NCI-H526 treated with DMSO at 0.1 percent for 48 hours (cell line): ENCODE measurements at places on chromosomes 7 and 10.

- DNase-seq = no peak
Observed at GRCh38 chr10:31698181-31698830, 230.3 kb downstream of the ARHGAP12 start.

DNA sequence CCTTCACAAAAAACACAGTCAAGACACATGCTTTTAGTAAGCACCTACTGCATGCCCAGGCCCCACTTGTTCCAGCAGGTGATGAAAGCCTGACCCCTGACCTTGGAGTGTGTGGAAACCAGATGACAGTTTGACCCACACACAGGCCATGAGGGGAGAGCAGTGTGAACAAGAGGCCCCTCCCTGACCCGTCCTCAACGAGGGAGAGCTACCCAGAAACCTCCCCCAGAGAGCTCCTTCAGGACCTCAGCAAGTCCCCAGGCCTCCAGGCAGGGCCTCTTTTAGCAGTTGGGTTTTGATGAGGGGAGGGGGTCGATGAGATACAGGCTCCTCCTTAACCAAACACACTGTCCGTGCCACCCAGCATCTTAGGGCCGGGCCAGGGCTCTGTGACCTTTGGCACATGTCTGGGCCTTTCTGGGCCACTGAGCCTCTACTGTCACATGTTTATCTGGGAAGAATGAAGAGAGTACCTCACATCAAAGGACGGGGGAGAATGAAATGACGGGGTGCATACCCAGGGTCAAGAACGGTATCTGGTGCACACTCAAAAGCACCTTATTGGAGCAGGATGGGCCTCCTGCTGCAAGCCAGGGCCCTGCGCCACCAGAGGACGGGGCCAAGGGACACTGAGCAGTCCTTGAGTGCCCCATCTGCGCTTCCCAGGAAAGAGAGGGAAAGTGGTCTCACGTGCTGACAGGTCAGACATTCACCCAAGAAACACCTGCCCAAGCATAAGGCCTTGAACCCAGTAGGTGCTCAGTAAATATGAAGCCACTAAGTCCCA, 202.6 kb upstream of the ZMIZ1 start:
- no peak for DNase-seq

DNA sequence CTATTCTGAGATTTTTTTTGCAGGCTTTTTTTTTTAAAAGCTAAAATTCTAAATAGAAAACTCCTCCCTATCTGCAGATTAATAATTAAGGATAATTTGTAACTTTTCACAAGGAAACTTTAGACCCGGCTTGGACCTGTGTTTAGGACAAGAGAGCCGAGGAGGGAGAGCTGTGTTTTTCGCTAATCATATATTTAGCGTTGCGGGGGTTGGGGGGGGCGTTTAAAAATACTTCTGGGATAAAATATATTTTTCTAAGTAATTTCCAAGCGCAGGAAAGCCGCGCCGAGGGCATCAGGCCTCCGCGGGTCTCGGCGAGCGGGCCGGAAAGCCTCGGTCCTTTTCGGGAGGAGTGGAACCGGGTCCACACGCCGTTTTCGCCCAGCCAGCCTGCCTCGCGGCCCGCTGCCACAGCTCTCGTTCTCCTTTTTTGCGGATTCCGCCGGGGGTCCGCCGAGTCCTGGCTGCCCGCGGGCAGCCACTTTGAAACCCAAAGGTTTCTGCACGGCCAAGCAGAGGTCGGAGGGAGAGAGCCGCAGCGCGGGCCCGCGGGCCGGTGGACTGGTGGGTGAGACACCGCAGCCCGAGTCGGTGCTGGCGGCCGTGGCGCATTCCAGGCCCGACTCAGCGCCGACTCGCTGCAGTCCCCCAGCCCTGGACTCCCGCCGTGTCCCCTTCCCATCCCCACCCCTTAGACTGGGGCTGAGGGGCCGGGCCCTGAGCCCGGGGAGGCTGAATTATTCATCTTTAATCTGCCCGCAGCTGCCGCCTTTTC, 2.3 kb downstream of the PAX2 start:
- DNase-seq = no peak

GRCh38 chr7:48158404-48158803, 12.9 kb upstream of the ABCA13 start:
- DNase-seq = no peak

DNA sequence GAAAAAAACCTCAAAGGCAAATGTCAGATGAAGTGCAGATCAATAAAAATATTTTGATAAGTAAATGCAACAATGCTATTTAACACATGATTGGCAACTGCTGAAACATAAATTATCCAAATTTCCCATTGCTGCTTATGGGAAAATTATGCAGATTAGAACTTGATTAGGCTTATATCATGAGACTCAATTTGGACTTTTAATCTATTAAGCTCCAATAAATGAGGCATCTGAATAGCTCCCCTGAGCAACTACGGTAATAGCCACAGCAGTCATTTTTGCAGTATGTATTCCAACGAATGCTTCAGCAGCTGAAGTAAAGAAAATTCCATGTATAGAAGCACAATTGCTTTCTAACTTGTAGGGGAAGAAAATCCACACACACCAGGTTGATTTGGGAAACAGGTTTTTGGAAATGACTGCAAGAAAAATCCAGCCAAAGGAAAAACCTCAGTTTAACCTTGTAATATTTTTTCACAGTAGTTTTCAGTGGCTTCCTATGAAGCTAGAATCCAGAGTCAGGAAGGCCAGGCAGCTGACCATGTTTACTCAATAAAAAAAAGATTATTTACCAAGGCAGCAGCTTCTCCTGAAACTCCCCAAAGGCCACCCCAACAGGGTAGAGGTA, 716.1 kb downstream of the KCNMA1 start:
- DNase-seq = no peak

DNA sequence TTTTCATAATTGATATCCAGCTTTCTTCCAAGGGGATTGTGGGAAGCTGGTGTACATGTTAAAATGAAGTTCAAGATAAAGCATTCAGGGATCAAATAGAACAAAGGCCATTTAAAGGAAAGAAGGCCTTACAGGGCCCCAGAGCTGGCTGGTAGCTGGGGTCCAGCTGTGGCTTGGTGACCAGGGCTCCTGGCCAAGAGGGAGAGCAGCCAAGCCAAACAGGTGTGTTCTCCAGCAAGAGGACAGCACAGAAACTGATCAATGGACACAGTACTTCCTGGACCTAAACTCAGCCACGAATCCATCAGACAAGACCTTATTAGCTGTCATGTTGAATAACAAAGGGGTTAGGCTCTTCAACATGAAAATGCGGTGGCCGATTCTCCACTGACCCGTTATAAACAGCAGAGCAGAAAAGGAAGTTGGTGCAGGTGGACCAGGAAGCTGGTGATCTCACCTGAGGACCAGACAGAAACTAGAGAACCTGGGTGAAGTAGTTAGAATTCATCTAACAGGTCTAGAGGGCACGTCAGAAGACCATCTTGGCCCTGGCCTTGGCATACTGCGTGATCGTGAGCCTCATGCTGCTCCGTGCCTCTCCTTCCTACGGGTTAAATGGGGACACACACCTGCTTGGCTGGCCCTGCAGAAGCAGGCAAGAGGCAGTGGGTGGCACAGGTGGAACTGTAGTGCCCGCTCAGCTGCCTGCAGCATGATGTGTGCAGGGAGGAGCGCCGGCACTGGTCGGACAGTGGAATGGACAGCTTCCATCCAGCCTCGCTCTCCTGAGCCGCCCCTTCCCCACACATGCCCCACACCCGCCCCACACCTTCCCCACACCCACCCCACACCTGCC, 53.8 kb downstream of the PARP12 start:
- no peak for DNase-seq

DNA sequence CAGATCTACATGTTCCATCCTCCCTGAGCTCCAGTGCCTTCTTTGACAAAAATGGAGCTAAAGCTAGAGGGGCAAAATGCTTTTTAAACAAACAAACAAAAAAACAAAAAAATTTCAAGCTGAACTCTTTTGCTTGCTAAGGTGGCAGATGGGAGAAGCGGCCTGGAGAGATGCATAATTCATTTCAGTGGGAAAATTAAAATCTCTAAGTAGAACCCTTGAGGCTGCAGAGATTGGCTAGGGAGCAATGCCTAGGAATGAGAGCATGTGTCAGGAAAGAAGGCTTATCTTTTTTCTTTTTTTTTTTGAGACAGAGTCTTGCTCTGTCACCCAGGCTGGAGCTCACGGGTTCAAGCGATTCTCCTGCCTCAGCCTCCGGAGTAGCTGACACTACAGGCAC, 46.4 kb upstream of the SAMD8 start:
- no peak for DNase-seq

GRCh38 chr7:55473932-55474331, 98.4 kb downstream of the VOPP1 start:
- DNase-seq = no peak

DNA sequence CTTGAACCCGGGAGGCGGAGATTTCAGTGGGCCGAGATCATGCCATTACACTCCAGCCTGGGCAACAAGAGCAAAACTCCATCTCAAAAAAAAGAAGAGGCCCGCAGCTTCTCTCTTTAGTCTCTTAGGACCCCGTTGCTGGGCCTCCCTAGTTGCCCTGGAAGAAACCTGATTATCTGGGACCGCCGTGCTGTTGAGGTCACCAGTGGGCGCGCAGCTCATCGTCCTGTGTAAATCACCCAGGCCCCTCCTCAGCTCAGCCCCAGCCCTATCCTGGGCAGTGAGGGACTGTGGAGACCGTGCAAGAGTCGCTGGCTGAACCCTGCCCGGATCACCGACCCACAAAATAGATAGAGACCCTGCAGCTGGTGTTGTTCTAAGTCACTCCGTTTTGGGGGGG, 85.0 kb downstream of the UNCX start:
- no peak for DNase-seq

GRCh38 chr7:106018566-106019469, 55.8 kb downstream of the CDHR3 start:
- DNase-seq = no peak

GRCh38 chr7:147406521-147407135, 1183.9 kb upstream of the C7orf33 start:
- no peak for DNase-seq

DNA sequence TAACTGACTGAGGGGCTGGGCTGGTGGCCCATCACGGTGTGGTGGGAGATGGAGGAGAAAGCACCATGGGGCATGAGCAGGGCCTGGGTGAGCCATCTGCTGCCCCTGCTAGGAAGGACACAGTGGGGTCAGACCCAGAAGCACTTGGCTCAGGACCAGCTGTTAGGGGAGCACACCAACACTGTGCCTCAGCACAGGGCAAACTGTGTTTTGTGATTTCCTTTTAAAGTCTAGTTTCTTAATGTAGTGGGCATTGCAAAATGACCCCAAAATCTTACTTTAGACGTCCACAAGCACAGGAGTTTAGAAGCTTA, 41.2 kb downstream of the NCAPG2 start:
- DNase-seq = no peak

DNA sequence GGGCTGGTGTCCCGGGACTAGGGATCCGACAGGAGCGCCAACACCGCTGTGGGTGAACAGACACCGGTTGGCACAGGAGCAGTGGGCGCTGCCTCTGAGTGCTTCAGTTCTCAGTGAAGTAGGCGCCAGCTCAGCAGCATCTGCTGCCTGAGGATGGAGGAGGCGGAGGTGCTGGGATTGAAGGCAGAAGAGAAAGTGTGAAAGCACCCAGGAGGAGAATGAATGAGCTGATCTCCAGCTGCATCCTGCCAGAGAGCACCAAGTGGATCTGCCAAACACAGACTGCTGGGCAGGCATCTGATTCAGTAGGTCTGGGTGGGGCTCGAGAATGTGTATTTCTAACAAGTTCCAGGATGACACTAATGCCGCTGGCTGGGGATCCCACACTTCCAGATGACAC, 74.5 kb downstream of the LANCL2 start:
- no peak for DNase-seq

DNA sequence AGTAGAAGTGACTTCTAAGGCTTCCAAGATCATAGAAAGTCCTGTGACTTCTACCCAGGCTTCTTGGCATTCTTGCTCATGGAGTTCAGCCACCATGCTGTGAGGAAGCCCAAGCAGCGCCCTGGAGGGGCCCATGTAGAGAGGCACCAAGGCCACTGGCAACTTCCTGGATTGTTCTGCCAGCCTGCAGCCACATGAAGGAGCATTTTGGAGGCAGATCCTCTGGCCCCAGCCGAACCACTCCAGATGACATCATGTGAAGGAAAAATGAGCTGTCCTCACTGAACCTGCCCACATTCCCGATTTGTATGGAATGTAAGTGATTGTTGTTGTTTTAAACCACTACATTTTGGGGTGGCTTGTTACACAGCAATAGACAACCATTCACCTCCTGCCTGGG, 51.5 kb upstream of the MNX1 start:
- DNase-seq = no peak

DNA sequence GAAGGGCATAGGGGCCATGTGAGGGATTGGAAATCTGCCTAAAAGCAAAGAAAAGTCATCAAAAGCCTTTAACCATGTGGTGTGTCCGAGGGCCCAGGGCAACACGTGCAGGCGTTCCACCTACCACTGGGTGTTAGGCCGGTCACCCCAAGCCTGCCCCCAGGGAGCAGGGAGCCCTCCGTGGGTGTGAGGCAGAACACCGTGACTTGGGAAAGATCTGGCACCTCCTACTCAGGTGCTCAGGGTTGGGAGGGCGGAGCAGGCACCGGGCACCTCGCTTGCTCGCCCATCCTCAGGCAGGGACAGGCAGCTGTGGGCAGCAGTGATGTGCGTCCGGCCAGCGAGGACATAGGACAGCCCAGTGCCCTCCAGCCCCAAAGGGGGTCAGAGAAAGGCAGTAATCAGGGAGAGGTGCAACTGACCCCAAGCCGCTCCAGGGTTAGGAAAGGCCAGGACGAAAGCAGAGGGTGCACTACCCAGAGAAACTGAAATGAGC, 80.7 kb upstream of the CHST15 start:
- no peak for DNase-seq

- DNase-seq = no peak
Observed at GRCh38 chr10:4066581-4067390, 281.8 kb upstream of the KLF6 start.

GRCh38 chr10:29784175-29784773, 149.5 kb upstream of the SVIL start:
- DNase-seq = no peak

DNA sequence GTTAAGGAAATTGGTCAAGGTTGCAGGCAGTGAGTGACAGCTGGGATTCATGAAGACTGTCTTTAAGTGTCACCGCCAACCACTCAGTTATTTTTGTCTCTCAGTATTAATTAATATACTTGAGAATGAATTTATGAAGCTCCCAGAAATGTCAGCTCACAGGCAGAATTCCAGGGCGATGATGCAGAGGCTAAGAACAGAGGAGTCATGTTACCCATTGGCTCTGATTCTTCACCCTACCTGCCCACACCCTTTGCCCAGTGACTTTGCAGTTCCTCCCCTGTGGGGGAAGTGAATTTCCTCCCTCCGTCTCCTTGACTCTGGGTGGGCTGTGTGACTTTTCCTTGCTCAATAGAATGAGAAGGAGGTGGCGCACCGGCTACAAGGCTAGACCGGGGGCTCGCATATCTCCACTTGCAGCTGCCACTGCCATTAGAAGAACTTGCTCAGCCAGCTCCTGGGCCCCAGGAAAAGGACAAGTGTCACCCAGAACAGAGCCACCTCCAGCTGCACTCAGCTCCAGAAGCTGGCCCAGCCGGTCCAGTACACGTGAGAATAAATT, 157.1 kb upstream of the PRKCQ start:
- no peak for DNase-seq

DNA sequence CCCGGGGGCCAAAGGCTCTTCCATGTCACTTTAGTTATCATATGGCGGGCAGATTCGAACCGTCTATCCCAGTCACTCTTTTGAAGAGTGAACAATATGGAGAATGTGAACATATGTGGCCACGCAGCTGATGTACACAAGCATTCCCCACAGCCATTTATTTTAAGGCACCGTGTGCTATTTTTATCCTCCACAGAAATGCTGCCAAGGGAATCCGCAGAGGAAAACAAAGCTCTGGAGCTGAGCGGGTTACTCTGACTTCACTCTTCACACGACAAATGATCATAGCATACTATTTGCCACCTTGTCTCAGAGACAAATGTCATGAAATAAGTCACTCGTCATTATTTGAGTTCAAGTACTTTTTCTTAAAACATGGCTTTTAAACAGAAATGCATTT, 100.3 kb downstream of the CTBP2 start:
- no peak for DNase-seq
